ENCODE measurements at places on chromosomes 2 and 18.

- no peak for DNase-seq
These were observed 303.8 kb downstream of the FSIP2 start for GRCh38 chr2:186042207-186043028.

DNA sequence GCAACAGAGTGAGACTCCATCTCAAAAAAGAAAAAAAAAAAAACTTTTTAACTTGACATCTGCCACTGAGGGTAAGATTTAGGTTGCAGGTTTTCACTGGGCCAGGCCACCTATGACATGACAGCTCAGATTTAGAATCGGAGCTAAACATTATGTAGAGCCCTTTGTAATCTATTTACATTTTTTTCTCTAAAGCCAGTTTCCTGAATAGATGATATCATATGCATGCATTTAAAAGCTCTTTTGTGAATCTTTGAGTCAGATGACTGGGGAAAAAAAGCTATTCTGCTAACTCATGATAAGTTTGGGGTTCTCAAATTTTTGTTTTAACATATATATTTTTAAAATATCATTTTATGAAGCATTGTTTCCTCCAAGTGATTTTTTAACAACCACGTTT is 21.3 kb downstream of the PRKAG3 start:
- no peak for DNase-seq

- no peak for DNase-seq
These were observed 245.5 kb downstream of the FIGN start for GRCh38 chr2:163490281-163490680.

- DNase-seq: no peak
These were observed 262.6 kb downstream of the TNS1 start for GRCh38 chr2:217740178-217740577.

DNA sequence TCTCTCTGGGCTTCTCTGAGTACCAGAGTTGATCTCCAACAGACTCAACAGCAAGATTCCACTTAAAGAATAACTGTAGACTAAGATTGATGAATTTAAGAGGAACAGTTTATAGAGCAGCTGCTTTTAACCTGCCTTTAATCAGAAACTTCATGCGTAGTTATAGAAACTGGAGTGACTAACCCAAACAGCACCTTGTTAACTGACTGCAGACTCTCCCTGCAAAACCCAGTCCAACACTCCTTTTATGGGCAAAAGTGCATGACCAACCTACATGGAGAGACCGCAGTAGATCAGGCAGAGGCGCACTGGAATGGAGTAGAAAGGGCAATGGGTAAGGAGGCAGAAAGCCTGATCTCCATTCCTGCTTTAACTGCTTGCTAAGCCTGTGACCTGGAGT is 110.6 kb downstream of the NRP2 start:
- no peak for DNase-seq

DNA sequence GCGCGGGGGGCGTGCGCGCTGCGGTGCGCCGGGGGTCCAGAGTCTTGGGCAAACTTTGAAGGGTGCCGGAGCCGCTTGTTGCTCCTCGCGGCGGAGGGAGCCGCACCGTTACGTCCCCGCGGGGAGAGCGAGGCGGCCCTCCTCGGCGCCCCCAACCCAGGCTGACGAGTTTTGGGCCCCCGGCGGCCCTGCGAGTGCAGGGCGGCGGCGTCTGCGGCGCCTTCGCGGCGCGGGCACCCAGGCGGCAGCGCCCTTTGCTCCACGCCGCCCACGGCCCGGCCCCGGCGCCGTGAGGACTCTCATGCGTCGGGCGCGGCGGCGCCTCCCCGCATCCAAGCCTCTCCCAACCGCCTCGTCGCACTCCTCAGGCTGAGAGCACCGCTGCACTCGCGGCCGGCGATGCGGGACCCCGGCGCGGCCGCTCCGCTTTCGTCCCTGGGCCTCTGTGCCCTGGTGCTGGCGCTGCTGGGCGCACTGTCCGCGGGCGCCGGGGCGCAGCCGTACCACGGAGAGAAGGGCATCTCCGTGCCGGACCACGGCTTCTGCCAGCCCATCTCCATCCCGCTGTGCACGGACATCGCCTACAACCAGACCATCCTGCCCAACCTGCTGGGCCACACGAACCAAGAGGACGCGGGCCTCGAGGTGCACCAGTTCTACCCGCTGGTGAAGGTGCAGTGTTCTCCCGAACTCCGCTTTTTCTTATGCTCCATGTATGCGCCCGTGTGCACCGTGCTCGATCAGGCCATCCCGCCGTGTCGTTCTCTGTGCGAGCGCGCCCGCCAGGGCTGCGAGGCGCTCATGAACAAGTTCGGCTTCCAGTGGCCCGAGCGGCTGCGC is 814 bp downstream of the FZD7 start:
- DNase-seq: peak; percentile 11

DNA sequence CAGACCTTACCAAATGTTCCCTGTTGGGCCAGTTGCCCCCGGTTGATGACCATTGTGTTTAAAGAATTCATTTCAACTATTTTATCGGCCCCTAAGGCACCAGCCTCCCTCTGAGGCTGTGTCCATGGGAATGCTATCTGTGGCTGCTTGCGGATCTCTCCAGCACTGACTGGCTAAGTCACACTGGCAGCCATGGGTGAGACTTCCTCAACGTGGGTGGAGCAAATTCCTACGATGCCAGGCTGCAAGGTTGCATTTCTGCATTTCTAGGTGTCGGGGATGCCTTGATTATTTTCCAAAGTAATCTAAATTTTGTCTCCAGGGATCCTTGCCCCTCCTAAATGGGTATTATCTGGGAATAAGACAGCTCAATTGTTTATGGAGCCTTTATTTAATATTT is 6.2 kb downstream of the CXCR4 start:
- DNase-seq: no peak

DNA sequence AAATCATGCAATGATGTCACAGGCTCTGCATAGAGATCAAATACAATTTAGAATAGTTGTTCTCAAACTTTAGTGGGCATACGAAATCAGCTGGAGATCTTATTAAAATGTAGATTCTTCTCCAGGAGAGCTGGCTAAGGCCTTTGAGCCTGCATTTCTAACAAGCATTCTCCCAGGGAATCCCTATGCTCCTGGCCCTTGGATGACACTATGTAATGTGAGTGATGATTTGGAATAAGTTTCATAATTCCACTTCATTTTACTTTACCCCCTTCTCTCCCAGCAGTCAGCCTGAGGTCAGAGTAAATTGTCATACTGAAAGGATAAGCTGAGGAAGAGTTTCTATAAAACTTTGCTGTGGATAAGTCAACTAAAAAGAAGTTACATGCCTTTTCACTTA is 189.1 kb downstream of the UBE2E3 start:
- DNase-seq: no peak

GRCh38 chr2:203662951-203663350 is 43.5 kb upstream of the CD28 start:
- no peak for DNase-seq

DNA sequence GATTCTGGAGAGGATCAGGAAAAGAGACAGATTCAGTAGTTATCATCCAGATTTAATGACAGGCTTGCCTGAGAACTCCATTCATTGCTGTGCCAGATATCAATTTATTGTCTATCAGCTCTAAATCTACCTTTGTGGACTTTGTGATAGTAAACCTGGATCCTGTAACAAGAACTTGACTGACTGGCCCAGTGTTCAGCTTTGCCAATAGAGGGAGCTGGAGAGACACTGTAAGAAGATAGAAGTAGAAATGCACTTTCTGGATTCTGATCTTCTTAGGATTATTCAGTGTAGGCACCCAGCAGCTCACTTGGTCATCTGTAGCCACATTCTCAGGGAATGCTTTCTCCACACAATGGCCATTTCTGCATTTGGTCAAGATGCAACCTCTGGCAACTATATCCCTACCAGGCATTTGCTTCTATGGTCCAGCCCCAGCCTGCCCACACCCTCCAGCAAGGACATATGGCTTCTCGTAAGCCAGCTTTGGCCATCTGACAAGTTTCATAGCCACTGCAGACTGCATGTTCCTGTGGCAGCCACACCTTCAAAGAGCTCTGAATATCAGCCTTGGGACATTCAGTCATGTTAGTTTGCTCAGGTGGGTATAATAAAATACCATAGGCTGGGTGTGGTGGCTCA is 6.1 kb upstream of the SERPINB8 start:
- DNase-seq: peak; percentile 27

Data from stimulated activated CD4-positive, alpha-beta T cell treated with anti-CD3 and anti-CD28 coated beads, Interleukin-4, amount 100 ng/mL, for 48 hours (primary cell).